ENCODE measurements at places on chromosomes 16 and 17.
A peak's percentile ranks its signal among the peaks of the same experiment; 100 is the strongest.

GRCh38 chr16:31807086-31807485 lies 66.5 kb upstream of the ZNF267 start:
- DNase-seq = no peak

DNA sequence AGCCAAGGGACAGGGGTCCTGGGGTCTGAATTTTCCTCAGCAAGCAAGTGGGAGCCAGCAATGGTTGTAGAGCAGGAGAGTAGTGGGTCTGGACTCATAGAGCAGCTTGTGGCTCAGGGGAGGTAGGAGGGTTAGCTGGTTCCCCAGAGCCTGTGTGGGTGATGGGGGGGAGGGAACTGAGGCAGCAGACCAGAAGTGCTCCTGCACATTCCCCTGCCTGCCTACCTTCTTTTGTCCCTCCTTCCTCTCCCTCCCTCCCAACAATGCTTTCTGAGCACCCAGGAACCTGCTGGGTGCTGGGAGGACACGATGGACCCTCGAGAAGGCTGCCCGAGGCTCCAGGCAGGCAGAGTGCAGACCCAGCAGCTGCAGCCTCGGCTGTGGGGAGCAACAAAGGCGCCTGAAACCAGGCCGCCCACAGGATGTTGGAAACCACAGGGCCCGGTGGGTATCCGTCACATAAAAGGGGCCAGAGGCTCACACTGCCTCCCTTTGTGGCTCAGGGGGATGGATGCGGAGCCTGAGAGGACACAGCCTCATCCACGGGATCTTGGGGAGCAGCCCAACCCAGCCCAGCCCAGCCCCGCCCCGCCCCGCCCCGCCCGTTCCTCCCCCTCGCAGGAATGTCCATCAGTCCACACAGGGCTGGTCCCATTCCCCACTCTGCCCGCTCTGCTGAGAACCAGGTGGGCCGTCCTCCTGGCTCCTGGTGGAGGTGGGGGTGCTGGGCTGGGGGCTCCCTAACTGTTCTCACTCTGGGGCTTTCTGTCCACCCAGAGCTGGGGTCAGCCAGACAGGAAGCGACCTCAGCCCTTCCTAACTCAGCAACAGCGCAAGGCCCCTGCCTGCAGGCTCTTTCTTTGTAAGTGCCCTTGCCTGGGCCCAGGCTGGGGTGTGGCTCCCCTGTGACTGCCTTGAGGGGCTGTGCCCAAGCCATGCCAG lies 1.7 kb upstream of the NLRC3 start:
- DNase-seq = no peak

GRCh38 chr17:80596760-80597608 lies 52.3 kb downstream of the RPTOR start:
- DNase-seq = no peak

DNA sequence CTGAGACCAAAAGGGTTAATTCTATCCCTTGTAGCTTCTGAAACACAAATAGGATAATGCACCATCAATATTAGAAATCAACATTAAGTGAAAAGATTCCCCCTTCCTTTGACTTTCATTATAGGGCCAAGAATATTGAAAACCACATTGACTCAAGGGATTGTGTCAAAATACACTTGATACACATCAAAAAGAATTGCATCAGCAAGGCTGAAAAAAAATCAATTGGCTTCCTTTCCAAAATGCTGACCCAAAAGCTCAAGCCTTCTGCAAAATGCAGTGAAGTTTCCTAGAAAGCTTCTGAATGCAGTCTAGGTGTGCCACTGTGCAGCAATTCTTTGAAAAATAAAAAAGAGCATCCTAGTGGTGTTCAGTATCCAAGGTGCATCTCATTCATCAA lies 674.4 kb downstream of the TOX3 start:
- no peak for DNase-seq

DNA sequence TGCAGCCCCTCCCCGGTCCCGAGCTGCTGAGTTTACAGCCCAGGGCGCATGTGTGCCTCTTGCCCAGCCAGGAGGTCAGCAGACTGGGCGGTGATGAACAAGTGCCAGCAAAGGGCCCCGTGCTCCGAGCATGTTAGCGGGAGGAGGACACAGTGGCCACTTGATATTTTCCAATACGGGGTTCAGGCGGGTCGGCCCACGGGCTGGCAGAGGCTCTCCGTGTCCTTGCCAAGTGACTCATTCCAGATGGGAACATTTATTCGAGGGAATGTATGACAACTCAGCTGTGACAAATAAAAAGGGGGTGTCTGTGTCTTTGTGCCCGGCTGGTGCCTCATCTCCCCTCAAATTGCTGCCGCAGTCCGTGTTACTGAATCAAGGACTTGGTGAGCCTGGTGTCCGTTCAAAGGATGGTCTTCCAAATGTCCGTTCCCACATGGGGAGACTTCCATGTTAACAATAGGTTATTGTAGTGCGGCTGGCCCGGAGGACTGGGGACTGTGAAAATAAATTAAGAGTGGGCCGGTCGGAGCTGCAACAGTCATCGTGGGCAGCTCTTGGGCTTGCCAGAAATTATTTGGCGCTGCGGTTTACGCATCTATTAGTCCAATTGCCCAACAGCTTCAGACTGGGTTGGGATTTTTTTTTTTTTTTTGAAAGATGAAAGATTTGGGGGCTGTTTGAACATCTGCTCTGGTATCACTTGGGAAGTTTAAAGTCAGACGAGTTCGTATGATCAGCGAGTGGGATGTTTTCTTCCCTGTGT lies 174.0 kb upstream of the CIBAR2 start:
- DNase-seq = no peak

DNA sequence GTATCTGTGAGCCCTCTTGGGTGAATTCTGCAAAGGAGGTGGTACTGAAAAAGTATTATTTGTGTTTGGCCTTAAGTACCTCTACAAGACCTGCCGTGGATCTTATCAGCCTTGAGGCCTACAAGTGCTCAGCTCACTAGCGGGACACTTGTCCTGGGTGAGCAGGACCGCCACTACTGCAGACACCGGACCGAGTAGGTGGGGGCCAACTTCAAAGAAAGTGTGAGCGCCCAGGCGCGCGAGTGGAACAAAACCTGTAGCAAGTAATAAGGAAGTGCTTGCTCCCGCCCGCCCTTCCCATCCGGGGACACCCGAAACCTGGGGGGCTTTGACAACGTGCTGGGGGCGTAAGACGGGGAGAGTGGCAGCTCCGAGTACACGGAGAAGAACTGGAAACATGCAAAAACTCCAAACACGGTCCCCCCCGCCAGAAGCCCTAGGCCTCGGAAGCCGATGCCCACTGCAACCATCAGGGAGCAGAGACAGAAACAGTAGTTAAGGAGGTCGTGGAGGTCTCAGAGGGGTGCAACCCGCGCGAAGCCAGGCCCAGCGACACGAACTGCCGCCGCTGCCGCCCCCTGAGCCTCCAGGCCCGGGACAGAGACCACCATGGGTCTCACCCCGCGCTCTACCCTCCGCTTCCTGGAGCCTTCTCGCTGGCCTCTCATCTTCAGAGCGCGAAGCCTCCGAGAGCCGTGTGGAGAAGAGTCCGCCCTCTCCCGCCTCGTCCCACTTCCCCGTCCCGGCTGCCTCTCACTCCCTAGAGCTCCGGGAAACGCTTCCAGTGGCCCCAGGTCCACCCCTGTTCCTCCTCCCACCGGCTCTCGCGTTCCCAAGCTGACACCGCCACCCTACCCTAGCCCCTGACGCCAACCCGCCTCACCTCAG lies 537 bp downstream of the CNOT1 start:
- DNase-seq = peak; percentile 49

- DNase-seq = no peak
These were observed 11.8 kb downstream of the SLC16A3 start for GRCh38 chr17:82240506-82241182.

DNA sequence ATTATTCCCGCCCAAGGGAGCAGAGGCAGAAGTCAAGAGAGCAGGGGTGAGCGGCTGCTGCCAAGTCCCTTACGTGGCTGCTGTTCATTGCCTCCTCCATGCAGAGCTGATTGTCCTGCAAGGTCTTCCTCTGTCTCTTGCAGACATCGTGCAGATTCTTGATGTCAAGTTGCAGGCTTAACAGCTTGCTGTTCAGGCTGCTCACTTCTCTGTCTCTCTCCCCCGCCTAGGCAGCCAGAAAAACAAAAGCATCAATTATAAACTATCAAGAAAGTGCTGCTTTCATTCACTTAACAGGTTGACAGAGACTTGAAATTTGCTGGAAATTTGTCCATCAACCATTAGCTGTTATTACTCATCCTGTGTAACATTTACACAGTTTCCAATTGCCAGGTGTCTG lies 7.3 kb downstream of the PMFBP1 start:
- DNase-seq = no peak

GRCh38 chr16:49575346-49576172 lies 202.0 kb downstream of the C16orf78 start:
- DNase-seq = peak; percentile 19

DNA sequence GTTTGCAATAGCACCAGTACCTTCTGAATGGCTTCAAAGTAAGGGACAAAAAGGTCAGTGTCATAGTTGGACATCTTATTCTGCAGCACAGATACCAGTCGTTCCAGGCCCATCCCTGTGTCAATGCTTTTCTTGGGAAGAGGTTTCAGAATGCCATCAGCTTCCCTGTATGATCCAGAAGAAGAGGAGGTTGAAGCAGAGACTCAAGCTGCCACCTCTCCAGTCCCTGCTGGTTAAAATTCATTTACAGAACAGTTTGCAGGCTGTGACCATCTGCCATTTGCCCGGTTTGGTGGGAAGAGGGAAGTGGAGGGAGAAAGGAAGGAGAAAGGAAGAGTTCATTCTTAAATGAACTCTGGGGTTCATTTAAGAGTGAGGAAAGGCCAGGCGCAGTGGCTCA lies 18.4 kb upstream of the EXOSC6 start:
- no peak for DNase-seq

DNA sequence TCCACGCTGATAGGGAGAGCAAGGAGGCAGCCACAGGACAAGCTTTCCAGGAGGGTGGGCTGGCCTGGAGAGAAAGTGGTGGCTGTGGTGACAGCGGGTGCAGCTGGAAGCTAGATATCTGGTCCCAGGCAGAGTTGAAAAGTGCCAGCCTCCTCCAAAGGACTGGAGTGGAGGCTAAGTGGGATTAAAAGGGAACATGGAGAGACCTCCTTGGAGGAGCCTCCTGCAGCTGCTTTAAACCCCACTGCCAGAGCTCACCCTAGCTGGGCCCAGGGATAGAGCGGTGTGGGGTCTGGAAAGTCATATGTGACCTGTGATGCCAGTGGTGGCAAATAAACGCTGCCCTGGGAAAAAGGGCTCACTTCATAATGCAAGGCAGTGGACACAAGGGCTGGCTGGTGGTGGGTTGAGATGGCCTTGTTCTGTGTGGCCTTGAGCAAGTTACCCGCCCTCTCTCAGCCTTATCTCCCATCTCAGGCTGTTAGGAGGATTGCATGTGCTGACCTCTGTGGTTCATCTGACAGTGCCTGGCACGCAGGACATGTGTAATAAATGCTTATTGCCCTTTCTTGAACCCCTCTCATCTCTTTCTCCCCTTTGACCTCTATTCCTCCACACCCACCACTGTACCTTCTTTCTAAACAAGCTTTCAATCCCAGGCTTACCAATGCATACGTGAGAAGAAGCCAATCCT lies 61.0 kb upstream of the LGALS9 start:
- DNase-seq = no peak

GRCh38 chr17:66580956-66581391 lies 253.9 kb upstream of the CACNG5 start:
- DNase-seq = no peak

GRCh38 chr16:67415872-67416793 lies at the start of gene ZDHHC1:
TSS of gene ZDHHC1 (minus strand) at chr16:67416477. CDS start at chr16:67407775, 8,702 bp downstream.
- DNase-seq = peak; percentile 73

DNA sequence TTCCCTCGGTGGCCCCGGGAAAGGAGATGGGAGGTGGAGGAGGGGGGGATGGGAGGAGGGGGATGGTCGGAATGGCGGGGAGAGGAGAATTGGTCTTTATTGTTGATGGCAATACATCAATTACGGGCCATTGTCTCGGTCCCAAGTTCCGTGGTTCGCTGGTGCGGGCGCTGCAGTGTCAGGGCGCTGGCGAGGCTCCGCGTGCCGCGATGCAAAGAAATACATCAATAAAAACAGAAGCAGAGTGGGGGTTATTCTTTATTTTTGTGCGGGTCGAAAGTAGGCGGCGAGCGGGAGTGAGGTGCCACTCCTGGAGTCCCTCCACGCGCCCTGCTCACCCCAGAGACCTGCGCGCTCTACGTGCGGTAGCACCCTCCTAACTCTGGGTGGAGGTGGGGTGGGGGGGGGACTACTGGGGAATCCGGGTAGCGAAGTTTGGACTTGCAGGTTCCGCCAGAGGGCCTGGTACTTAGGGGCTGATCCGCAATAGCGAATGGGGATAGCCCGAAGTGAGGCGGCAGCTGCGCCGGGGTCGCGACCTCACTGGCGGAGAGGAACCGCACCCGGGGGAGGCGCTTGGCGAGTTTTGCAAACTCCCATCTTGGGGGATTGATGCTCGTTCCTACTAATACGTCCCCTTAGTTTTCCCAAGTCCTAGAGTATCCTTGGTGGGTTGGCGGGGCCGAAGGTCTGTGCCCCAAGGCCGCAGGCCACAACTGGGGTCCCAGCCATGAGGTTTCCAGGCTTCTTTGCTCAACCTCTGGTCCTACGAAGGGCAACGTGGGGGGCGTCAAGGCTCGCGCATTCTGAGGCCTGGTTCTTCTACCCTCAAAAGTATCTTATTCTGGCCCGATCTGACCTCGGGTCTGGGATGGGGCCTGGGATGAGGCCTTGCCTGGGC lies 3.5 kb upstream of the SALL1 start:
- no peak for DNase-seq

DNA sequence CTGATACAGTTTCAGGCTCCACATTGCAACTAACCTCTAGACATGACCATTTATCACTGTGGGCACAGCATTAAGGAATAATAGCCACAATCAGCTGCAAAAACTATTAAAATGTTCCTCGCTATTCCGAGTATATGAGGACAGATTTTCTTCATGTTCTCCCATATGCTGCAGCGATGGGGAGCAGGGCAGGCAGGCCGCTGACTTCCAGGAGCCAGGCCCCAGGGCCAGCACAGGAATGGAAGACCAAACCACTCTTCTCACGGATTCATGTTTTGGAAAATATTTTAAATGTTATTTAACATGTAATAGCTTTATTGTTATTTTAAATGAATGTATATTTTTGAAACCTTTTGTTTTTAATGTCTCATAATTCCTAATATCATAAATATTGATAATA lies 43.8 kb upstream of the ENDOV start:
- DNase-seq = no peak

- DNase-seq = no peak
These were observed 10.5 kb downstream of the POLDIP2 start for GRCh38 chr17:28346746-28347246.

- DNase-seq = no peak
These were observed 55.4 kb upstream of the NLK start for GRCh38 chr17:27986805-27987684.

DNA sequence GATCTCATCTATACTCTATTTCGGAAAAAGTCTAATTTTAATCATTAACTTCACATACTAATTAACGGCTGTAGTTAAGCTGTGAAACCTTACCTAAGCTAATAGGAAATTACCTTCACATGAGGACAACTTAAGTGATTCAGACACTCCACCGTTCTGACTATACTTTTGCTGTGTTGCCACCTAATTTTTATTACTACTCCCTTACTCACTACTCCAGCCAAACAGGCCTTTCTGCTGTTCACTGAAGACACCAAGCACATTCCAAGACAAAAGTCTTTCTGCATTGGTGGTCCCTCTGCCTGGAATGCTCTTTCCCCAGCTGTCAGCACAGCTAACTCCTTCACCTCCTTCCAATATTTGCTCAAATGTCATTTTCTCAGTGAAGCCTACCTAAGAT lies 1.3 kb downstream of the CMTR2 start:
- no peak for DNase-seq

GRCh38 chr17:3867606-3868005 lies 21.6 kb upstream of the NCBP3 start:
- DNase-seq = no peak
